ENCODE measurements at places on chromosomes 11 and 22. TPM values are rescaled to one million over a fixed set of nuclear protein-coding genes. Genes with fewer than 3 reads are reported as not detected.

- no peak for DNase-seq
Measured at GRCh38 chr22:45069925-45070324, 60.1 kb upstream of the PHF21B start.

- DNase-seq: no peak
Measured at GRCh38 chr11:124533626-124534025, 9.8 kb downstream of the OR8B12 start.

DNA sequence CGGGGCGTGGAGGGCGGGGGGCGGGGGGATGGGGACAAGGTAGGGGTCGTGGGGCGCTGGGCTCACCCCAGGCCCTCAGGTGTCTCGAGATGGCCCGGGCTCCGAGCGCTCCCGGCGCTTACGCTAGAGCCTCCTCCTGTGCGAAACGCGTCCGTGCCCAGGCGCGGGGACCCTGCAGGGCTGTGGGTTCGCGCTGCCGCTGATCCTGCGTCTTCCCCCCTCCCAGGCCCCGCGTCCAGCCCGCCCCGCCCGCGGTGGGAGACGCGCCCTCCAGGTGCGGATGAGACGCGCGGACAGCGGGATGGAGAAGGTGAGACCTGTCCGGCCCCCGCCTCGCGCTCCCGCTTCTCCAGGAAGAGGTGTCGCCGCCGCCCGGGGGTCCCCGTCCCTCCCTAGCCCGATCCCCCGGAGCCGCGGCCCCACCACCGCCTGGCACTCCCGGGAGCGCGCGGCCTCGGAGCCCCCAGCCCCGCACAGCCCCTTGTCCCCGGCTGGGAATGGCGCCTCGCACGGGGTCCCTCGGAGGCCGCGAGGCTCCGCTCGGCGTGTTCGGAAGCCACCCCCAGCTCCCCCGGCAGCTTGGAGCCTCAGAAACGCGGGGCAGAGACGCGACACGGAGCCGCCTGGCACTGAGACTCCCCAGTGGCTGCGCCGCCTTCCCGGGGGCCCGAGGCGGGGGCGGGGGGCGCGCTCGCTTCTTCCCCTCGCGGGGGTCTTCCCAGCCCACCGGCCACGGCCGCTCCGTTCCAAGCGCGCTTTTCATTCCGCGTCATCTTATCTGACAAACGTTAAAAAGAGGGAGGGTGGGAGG is 27.6 kb upstream of the TOLLIP start:
- DNase-seq: no peak

DNA sequence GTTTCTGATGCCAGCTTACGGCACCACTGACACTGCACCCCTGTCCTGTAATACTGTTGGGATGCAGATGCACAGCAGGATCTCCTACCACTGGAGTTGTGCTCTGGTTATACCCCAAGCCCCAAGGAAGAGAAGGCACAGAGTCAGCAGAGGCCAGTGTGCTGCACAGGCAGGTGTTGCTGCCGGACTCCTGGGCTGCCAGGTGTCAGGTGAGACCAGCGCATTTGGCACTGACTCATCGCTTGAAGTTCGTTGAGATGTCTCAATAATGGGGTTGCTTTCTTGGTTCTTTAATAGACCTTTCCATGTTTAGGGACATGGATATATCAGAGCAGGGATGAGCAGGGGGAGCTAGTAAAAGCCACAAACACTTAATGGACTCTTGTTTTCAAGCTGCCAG is 75.7 kb upstream of the TTC12 start:
- DNase-seq: no peak

DNA sequence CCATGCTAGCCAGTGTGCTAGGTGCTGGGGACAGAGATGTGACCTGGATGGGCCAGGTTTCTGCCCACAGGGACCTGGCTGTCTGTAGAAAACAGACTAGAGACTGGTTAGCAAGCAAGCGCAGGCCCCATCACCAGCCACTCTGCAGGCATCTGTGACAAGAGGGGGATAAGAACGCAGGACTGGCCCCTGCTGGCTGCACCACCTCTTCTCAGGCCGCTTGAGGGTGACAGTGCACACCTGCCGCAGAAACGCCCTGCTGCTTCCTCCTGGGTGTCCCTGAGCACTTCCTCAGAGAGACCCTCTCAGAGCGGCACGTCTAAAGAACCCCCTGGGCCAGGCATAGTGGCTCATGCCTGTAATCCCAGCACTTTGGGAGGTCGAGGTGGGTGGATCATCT is 5.9 kb upstream of the PICK1 start:
- DNase-seq: no peak

- no peak for DNase-seq
Measured at GRCh38 chr22:37476389-37477329, 9.5 kb downstream of the MFNG start.

DNA sequence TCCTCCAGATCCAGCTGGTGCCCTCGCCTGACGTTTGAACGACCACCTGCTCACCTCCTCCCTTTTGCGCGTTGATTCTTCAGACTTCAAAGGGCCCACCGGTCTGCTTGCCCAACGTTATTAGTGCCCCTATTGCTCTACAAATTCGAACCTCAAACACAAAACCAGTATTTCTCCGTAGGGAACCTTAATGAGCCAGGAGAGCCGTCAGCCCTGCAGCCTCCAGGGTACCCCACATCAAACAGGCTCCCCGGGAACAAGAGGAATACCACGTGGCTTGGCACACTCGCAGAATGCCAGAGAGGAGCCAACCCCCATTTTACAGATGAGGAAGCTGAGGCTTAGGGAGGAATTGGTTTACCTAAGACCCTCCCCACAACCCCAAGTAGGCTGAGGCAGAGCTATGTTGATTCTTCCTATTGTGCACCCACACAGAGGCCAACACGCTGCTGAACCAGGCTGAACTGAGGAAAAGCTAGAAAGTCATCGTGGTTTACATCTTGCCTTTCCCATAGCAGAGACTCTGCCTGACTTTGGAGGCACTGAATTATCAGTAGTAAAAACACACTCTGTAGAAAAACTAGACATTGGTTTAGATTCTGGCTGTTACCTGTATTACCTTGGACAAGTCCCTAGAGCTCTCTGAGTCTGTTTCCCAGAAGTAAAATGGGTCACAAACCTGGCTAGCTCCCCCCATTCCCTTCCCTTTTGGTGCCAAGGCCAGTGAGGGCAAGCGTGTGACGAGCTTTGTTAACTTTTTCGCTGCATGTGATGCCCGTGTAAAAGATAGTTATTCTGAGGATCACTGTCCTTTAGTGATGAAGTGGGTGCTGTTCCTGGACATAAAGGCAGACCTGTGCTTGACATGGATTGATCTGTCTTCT is 764 bp downstream of the TKFC start:
- DNase-seq: no peak

- no peak for DNase-seq
Measured at GRCh38 chr11:112281726-112282125, 21.1 kb upstream of the PLET1 start.

- no peak for DNase-seq
Measured at GRCh38 chr22:17732251-17732854, 41.9 kb downstream of the BID start.

- no peak for DNase-seq
Measured at GRCh38 chr11:32262367-32262766, 171.5 kb downstream of the RCN1 start.

DNA sequence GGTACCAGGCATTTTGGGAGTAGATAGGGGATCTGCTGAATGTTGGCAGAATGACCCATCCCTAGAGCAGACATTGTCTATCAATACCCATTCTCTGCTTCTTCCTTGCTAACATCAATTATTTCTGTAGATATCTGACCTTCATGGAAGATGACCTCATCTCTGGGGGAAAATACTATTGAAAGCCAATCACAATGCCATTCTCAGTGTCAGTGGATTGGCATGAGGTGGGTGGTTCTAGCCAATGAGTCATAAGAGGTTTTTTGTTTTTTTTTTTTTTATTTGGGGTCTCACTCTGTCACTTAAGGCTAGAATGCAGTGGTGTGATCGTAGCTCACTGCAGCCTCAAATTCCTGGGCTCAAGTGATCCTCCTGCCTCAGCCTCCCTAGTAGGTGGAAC is 42.5 kb downstream of the SNX19 start:
- DNase-seq: peak; percentile 71

DNA sequence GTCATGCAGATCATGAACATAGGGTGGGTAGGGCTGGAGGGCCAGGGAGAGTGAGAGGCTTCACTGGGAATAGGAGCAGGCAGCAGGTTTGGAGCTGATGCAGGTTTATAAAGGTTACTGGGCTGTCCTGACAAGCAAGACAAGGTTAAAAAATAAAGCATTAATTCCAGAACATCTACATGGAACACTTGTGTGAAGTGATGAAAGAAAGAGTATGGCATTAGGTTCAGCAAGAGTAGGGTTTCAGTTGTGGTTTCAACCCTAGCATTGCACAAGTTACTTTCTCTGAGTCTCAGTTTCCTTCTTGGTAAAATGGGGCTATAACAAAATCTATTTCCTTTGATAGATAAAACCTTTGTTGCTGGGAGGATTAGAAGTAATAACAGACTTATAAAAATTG is 114.6 kb upstream of the SESN3 start:
- no peak for DNase-seq

DNA sequence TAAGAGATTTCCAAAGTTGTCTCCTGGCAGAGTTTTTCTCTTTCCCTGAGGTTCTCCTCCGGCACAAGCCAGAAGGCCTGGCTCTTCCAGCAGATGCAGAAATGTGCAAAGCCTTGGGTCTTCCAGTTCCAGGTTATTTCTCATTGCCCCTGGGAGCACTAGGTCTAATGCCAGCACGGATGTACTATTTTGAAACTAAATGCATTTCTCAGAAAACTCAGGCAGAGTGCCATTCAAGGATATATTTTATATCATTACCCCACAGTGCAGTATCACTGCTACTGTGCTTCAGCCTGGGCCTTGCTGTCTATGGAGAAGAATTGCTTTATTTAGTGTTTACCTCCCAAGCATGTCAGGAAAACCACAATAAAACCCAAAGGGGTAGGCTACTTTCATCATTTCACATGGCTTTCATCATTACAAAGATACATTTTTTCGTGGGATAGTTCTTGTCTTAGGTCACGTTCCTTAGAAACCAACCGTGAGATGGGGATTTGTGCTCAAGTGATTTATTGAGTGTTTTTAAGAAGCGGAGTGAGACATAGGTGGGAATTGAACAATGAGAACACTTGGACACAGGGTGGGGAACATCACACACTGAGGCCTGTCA is 22.4 kb upstream of the FZD4 start:
- no peak for DNase-seq

DNA sequence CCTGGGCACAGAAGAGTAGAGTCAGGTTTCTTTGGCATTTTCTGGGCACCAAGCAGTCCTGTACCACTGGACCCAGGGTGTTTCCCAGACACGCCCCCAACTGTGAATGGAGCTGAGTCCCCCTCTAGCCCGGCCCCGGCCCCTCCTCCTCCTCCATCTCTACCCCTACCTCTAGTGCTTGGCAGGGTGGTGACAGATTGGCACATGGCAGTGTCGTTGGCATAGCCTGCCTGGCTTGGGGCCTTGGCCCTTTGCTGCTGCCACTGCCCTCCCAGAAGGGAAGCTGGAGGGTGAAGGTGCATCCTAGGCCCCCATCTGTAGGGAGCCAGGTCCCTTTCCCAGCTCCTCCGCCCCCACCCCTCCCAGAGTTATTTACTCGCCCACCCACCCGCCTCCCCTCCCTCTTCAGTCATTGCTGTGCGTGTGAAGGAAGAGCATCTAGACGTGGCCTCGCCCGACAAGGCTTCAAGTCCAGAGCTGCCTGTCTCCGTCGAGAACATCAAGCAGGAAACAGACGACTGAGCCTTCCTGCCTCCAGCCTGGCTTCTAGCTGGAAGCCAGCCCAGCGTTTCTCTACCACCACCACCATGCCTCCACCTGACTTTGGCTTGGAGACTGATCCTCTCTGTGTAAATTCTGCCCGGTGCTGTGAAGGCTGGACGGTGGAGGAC is 10.9 kb downstream of the CHADL start:
- no peak for DNase-seq

GRCh38 chr11:80163011-80163410 is 722.2 kb upstream of the TENM4 start:
- peak; percentile 72 for DNase-seq

DNA sequence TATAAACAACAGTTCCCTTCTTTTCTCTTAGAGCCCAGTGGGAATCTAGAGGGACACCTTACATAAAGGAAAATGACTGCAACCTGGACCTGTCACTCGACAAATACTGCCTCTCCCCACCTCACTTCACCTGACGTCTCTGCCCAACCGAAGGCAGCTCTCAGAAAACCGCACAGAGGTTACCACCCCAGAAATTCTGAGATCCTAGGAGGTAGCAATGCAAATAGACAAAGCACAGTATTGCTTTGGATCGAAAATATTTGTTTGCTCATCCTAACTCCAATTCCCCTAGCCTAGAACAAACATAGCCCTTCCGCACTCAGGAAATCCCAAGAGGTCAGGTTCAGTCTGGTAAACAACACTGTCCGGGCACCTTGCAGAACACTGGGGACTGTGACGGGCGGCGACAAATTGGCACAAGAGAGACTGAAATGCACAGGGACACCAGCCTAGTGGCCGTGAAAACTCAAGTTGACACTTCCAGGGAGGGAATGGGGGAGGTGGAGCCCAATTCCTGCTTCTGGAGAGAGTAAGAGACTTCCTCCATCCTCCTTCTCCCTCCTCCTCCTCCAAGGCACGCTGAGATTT is 420 bp upstream of the TRIM44 start:
- no peak for DNase-seq

GRCh38 chr22:39352306-39352891 is 2.6 kb downstream of the SYNGR1 start:
- DNase-seq: no peak

GRCh38 chr11:132589791-132590190 is 942.5 kb downstream of the OPCML start:
- no peak for DNase-seq

The NEFH gene
- total RNA-seq: not detected

The ME3 gene
- not detected for total RNA-seq

The KCNK7 gene
- not detected for total RNA-seq

The VWCE gene
- total RNA-seq: 0.17 TPM

The SCGB1C1 gene
- total RNA-seq: not detected

The SYT7 gene
- total RNA-seq: 1.8 TPM

The SLC5A1 gene
- not detected for total RNA-seq

The OR5B21 gene
- not detected for total RNA-seq

The FGF3 gene
- total RNA-seq: not detected

The TSPAN32 gene
- total RNA-seq: 0.30 TPM

The BCO2 gene
- 0.19 TPM for total RNA-seq

The DDI1 gene
- total RNA-seq: not detected

The CHADL gene
- not detected for total RNA-seq
